ENCODE measurements at places on chromosomes 6 and 20.
A peak's percentile ranks its signal among the peaks of the same experiment; 100 is the strongest.

- no peak for DNase-seq
Measured at GRCh38 chr6:113976806-113977205, 5.9 kb upstream of the HDAC2 start.

GRCh38 chr20:13492001-13492481, 146.7 kb downstream of the TASP1 start:
- DNase-seq: no peak

GRCh38 chr6:43494321-43494720, 15.8 kb downstream of the LRRC73 start:
- DNase-seq: no peak

- no peak for DNase-seq
Measured at GRCh38 chr6:44304282-44305199, 8.6 kb downstream of the AARS2 start.

GRCh38 chr6:10276660-10277287, 138.1 kb downstream of the TFAP2A start:
- DNase-seq: no peak

GRCh38 chr6:24982231-24982630, 46.5 kb upstream of the RIPOR2 start:
- no peak for DNase-seq

- no peak for DNase-seq
Measured at GRCh38 chr6:22694092-22694724, 124.8 kb downstream of the HDGFL1 start.

DNA sequence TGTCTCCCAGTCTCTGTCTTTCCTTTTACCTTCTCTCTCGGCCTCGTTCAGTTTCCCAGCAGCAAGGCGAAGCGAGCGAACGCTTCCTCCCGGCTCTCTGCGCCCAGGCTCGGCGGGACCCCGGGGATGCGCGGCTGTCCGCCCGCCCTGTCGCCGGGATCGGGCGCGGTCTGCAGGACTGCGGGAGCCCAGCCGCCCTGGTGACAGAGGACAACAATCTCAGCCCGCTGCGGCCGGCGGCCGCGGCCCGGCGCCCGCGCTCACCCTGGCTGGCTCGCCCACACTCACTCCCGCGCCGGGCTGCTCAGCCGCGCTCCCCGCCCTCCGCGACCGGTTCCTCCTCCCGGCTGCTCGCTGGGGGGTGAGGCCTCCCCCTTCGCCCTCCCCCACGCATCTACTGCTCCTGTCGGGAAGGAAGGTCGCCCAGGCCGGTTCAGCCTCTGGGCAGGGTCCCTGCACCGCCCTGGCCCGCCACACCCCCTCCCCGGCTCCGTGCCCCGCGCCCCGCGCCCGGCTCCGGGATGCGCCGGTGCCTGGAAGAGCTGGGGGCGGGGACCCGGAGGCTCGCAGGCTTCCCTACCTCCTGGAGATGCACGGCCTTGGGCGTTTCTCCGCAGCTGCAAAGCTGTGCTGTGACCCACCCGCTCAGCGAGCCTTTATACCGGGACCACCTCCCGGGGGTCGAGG, 410 bp downstream of the SYNE1 start:
- DNase-seq: no peak

- DNase-seq: peak; percentile 91
Measured at GRCh38 chr20:8431538-8432434, 299.7 kb downstream of the PLCB1 start.

GRCh38 chr6:107654764-107655163, 164.8 kb downstream of the SOBP start:
- no peak for DNase-seq

- DNase-seq: no peak
Measured at GRCh38 chr6:105449756-105450390, 47.0 kb upstream of the PREP start.

Measured in NCI-H1694 (cell line).